PC-9 (cell line): ENCODE measurements at places on chromosomes 2 and 18. TPM values are rescaled to one million over a fixed set of nuclear protein-coding genes. Genes with fewer than 3 reads are reported as not detected.
A peak's percentile ranks its signal among the peaks of the same experiment; 100 is the strongest.

Gene BIN1
- 87.5 and 95.6 TPM in 2 replicates for total RNA-seq

Gene GRB14
- 2.8 and 3.4 TPM in 2 replicates for total RNA-seq

Gene MOCOS
- total RNA-seq, result 22.7 and 30.4 TPM in 2 replicates

Gene LINC00305
- total RNA-seq, result not detected in 2 replicates

Gene HOXD13
- not detected in 2 replicates for total RNA-seq

Gene LOXHD1
- total RNA-seq, result not detected in 2 replicates

Gene CCDC68
- 2.7 and 2.9 TPM in 2 replicates for total RNA-seq

Gene DSG2
- 66.0 and 90.1 TPM in 2 replicates for total RNA-seq

Gene ERFE
- 9.7 and 18.3 TPM in 2 replicates for total RNA-seq

DNA sequence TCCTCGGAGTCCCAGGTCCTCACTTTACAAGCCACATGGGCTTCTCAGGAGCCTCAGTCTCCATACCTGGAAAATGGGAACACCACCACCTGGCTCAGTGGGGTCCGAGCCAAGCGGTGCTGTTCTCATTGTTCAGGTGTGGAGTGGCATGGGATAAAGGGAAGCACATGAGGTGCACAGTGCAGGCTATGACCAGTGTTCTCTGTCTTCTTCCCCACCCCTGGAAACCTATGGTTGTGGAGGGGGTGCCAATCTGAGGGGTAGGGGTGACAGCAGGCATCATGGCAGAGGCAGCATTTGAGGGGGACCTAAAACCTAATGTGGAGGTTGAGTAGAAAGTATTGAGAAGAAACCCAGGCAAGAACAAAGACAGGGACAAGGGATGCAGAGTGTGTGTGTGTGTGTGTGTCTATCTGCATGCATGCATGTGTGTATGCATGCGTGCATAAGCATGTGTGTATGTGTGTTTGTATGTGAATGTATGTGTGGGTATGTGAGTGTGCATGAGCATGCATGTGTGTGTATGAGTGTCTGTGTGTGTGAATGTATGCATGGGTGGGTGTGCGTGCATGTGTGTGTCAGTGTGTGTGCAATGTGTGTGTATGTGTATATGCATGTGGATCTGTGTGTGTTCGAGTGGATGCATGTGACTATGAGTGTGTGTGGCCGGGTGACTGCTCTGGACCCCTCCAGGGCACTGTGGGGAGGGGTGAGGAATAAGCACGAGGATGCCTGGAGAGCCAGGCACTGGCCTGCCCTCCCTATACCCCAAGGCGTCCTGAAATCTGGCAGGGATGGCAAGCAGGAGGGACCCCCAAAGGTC, 4.0 kb downstream of the KIF1A start:
- DNase-seq, result no peak

DNA sequence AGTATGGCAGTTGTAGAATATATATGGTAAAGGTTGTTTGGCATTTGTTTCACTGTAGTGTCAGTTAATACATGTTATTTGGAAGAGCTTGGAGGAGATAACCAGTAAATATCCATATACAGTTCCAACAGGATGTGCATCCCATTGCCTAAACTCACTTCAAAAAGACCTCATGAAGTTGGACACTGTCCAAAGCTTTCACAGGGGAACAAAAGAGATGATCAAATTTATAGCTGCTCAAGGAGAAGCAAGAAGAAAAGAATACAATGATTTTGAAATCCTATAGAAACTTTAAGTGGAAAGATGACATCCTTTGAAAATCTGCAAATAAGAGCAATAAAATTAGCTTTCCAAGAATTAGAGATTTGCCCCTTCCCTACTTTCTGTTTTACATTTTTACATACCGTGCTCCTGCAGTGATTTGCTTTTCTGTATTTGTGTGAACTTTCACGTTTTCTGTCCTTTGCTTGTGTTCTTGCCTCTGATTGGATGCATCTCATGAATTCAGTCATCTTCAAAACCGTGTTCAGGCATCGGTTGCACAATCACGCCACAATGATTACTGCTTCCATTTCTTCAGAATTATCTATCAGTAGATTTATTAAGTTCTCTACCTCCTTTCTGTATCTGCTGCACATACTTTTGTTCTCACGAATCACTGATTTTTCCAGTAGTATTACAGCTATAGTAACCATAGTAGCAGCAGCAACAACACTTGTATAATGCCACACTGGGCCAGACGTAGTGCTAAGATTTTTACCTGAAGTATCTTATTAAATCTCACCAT, 83.8 kb downstream of the PARD3B start:
- DNase-seq, result no peak

- DNase-seq, result no peak
These were observed 105.0 kb downstream of the LTBP1 start for GRCh38 chr2:33051586-33052360.

DNA sequence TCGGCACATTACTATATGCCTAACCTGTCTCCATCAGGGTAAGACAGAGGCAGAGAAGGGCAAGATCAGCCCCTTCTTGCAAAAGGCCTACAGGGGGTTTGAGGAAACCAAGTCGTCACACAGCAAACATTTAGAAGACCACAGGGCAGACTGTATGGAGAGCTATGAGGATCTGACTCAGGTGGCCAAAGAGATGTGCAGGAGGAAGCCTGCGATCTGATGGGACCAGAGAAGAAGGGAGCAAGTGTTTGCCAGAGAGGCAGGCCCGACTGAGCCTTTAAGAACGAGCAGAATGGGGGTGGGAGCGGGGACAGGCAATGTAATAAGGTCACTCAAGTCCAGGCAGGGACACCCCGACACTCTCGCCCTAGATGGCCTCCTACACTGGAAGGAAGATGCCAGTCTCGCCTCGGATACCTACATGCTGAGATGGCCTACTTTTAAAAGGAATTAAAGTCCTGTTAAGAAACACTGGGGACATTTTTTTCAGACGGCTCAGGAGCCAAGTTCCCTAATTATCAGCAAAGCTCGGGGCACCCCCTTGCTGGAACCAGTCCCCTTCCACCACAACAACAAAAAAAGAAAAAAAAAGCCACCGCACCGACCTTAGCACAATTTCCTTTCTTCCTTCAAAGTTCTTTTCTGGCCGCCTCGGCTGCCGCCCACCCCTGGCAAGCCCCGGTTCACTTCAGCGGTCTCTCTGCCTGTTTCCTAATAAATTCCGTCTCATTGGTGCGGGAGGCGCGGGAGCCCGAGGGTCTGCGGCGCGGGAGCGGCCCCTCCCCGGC, 1.5 kb downstream of the SFXN5 start:
- DNase-seq, result no peak

DNA sequence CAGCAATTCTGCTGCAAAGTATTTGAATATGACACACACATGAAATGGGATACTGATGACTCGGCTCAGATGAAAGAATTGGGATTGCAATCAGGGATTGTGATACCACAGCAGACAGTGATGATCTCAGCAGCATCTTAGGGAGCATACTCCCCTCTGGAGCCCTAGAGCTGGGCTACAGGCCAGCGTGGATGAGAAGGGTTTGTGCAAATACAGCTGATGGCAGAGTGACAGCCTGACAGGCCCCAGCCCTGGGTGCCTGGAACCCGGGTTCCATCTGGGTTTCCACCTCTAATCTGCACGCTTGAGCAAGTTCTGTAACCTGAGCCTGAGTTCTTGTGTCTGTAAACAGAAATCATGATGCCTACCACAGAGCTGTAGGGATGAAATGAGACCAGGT, 418.0 kb downstream of the LRATD1 start:
- no peak for DNase-seq

DNA sequence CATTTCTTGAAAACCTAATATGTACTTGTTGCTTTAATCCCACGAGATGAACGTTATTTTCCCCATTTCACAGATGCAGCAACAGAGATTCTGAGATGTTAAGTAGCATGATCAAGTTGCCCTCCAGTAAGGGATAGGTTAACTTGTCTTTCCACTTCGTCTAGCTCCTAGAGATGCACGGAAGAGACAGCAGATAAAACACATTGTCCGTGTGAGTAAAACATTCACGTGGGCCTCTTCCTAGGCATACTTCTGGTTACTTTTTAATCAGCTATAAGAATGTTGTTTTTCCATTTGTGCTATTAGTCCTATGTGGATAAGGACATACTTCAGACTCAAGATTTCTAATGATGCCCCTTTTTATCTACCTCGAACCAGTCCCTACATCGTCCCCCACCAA, 1.2 kb upstream of the ARHGAP28 start:
- no peak for DNase-seq

- no peak for DNase-seq
These were observed 483.1 kb downstream of the DPP10 start for GRCh38 chr2:114925296-114926255.

DNA sequence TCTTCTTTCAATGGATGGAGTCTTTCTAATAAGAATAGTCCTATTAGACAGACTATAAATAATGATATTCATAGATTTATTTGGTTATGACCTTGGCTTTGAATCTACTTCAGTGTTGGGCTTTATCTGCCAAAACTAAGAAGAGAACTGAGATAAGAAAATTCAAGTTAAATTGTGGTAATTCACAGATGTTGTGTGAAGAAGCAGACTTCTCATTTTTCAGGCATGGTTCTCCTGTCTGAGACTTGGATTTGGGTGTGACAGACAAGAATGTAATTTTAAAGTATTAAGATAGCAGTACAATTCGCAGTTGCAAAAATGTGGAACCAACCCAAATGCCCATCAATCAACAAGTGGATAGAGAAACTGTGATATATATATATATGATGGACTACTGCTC, 124.7 kb downstream of the QPCT start:
- DNase-seq, result no peak

DNA sequence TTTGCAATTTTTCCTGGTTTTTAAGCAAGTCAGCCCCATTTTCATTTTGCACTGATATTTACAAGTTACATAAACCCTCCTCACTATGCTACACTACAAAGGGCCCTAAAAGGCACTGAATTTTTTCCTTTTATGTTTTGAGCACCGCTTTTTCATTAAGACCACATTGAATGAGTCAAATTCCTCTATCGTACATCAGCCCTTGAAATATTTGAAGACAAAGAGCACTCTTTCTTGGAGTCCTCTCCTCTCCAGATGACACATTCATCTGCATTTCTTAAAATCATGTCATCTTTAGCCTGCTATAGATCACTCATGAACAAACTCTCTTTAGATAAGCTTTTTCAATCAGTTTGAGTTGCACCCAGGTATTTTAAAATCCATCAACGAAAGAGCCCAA, 306.6 kb upstream of the SOX11 start:
- DNase-seq, result no peak

DNA sequence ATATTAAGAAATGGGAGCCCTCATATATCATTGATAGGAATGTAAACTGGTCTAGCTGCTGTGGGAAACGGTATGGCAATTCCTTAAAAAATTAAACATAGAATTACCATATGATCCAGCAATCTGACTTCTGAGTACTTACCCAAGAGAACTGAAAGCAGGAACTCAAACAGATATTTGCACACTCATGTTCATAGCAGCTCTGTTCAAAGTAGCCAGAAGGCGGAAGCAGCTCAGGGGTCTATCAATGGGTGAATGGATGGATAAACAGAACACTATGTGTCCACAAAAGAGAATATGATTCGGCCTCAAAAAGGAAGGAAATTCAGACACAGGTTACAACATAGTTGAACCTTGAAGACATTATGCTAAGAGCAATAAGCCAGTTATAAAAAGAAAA, 135.7 kb upstream of the NDUFV2 start:
- DNase-seq, result no peak

- no peak for DNase-seq
These were observed 42.1 kb upstream of the SIGLEC15 start for GRCh38 chr18:45783097-45784075.

GRCh38 chr2:218323526-218324472, 31.5 kb upstream of the TMBIM1 start:
- peak; percentile 92 for DNase-seq

- no peak for DNase-seq
These were observed 37.6 kb upstream of the ACKR3 start for GRCh38 chr2:236531996-236532395.

GRCh38 chr2:232342635-232343565, 35.7 kb upstream of the ALPP start:
- no peak for DNase-seq

DNA sequence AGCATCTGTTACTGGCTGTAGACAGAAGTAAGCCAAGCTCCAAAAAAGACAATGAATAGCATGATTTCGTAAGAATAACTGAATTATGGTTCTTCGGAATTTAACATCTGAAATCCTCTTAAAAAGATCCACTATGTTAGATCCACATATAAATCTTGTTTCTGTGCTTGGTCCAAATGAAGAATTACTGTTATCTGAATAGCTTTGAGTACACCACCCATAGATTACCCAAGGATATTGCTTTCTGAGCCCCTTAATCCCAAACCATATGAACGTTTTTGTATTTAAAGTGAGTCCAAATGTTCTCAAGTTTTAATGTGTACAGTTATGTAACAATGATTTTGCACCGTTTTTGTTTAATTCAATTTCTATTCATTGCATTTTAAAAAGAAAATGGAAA, 124.9 kb downstream of the DSC3 start:
- DNase-seq, result no peak

DNA sequence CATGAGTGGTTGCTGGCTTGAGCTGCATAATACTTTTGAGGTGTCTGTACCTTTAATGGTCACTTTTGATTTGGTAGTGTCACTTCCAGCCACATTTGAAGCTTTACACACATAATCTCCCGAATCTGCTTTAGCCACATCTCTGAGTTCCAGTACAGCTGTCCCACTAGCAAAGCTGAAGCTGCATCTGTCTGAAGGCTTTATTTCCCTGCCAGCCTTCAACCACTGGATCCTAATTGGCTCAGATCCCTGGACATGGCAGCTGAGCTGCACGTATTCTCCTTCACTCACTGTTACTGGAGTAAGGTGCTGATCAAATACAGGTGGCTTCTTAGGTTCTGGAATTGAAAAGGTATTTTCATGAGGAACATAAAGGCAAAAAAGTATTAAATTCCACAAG, 99.7 kb downstream of the TTN start:
- DNase-seq, result no peak

GRCh38 chr2:98729652-98730051, 1.3 kb downstream of the MGAT4A start:
- DNase-seq, result no peak

DNA sequence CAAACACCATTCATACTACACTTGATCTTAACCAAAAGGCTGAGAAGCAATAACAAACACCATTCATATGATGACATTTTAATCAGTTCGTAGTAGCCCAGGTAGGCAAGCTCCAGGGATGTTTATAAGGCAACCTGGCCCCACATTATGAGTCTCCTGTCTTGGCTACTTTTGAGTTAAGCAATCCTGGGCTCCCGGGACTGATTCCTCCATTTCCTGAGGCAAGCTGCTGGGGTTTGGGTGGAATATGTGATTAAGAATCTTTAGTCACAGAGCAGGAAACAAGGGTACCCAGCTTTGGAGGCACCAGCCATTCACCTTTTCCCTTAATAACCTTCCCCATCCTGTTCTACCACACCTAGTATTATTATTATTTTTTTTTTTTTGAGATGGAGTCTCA, 24.5 kb upstream of the SPRED2 start:
- DNase-seq, result no peak
